ENCODE measurements at places on chromosomes 1 and 21.

DNA sequence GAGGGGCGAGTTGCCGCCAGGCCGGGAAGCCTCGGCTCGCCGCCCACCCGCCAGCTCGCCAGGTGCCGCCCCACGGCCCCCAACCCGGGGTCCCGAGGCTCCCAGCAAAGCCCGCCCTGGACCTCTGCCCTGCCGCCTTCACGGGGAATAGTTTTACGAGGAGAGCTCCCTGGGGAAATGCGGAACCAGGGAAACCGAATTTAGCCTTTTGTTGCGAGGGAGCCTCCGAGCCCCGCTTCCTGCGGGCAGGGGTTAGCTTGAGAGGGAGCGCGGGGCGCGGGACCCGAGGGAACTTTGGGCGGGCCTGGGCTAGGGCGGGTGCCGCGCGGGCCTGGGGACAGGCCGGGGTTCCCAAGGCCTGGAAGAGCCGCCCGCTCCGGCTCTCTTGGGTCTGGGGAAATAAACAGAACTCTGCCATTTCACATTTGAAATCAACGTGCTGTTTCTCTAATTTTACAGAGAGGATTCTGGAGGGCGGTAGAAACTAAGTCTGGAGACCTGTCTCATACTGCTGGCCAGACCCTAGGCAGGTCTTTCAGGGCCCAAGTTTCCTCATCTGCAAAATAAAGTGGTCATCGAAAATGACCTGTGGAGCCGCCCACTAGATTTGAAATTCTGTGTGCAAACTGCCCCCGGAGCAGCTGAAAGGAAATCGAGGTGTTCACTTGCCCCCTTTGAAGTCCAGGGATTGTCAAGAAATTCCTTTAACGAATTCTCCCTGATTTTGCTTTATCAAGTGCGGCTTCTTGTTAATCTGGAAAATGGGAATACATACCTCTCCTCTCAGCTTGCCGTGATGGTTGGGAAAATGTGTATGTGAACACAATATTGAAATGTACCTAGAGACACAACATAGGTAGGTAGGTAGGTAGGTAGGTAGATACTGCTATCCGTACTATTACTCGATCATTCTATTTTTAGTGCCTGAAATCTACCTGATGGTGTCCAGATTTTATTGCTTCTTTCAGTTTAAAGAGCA is 749 bp upstream of the GLUL start:
- DNase-seq, result no peak

DNA sequence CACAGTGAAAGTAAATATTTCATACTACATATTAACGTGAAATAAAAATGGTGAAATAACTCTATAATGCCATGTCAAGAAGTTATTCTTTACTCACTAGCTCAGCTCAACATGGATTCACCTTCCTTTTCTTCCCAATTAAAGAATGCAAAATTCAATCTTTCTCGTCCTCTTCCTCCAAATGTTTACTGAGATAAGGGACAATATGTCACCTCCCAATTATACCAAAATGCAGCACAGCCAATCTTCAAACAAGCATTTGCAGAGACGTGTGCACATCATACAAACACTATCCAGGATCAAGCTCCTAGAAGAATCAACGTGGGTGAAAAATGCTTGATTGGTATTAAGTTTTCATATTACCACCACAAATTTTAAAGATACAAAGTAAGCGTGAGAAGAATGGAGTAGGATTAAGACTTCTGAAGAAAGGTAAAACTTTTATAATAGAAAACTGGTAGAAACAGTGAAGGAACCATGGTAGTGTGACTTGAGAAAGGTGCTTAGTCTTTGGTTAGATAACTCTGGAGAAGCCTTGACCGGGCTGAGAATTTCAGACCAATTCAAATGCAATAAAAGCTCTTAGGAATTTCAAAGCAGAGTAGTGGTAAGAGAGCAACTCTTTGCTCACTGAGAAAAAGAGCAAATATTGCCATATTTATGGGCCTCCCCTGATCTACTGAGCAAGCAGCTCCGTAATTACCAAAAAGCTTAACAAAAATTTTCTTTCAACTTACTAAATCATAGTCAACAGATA is 7.2 kb downstream of the PTP4A2 start:
- DNase-seq, result no peak

GRCh38 chr1:185789501-185790193 is 55.5 kb downstream of the HMCN1 start:
- no peak for DNase-seq

- DNase-seq, result no peak
Measured at GRCh38 chr1:192747301-192747700, 61.5 kb upstream of the RGS2 start.

- DNase-seq, result no peak
Measured at GRCh38 chr1:245019910-245020486, 134.8 kb upstream of the KIF26B start.

- no peak for DNase-seq
Measured at GRCh38 chr1:221521686-221522085, 220.2 kb downstream of the DUSP10 start.

DNA sequence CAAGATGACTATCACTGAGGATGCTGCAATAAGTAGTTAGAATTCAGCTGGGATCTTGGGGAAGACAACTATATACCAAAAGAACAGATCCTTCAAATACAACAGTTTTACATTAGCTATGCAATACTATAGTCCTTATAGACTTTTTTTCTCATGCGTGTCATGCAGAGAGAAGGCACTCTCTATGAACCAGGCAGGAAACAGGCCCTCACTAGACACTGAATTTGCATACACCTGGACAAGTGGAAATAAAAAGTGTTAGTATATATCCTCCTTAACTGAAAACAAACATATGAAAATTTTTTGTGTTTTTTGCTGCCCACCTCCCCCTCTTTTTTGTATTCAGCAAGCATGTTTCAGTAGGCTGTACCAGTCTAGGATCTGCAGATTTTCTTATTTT is 29.9 kb downstream of the TMCO1 start:
- no peak for DNase-seq

DNA sequence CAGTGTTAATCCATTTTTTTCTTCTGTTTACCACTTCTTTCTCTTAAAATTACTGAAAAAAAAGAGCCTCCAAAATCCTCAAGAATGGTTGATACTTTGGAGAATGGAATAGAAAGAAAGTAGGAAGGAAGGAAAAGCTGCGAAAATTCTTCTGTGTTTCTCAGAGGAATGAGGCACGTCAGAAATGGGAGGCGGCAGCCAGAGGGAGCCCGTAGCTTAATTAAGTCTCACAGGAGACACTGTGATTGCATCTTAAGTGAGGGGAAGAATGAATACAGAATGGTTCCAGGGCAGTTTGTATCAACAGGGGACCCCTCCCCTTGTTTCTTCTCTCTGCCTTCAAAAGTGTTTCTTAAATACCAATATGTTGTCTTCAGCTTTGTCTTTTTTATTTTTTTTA is 1099.5 kb downstream of the PLA2G4A start:
- DNase-seq, result no peak

GRCh38 chr1:100266741-100267140 is 725 bp downstream of the RTCA start:
- no peak for DNase-seq

- no peak for DNase-seq
Measured at GRCh38 chr21:45041351-45041805, 33.0 kb upstream of the ADARB1 start.

DNA sequence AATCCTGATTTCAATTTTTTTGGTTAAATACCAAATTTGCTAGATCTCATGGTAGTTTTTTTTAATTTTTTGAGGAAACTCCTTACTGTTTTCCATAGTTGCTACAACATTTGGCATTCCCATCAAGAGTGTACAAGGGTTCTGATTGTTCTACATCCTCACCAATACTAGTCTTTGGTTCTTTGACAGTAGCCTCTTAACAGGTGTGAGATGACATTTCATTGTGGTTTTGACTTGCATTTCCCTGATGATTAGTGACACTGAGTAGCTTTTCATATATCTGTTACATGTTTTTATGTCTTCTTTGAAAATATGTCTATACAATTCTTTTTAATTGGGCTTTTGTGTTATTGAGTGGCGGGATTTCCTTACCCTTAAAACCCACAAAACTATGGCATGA is 20.9 kb upstream of the RGS13 start:
- no peak for DNase-seq

DNA sequence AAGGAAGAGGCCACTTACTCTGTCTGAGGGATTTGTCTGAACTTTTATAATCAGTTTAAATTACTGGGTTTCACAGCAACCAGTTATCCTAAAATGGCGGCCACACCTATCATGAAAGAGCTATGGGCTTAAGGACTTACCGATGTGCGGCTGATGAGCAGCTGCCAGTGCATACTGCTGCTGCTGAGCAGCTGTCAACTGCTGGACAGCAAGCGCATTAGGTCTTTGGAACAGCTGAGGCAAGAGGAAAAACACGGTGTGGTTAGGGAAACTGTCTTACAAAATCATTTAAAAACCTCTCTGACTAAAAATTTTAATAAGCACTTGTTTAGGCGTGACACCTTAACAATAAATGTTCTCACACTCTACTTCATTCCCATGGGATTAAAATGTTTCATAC is 72.6 kb upstream of the SDC3 start:
- DNase-seq, result no peak

- no peak for DNase-seq
Measured at GRCh38 chr1:85230305-85230977, 29.0 kb downstream of the C1orf52 start.

- no peak for DNase-seq
Measured at GRCh38 chr1:10438677-10439163, 8.5 kb downstream of the CENPS start.

GRCh38 chr1:64163431-64163830 is 40.0 kb upstream of the UBE2U start:
- no peak for DNase-seq

GRCh38 chr1:5575396-5575940 is 416.8 kb downstream of the NPHP4 start:
- DNase-seq, result no peak

- no peak for DNase-seq
Measured at GRCh38 chr1:64505232-64505943, 35.5 kb downstream of the CACHD1 start.

- DNase-seq, result no peak
Measured at GRCh38 chr1:209045331-209046057, 538.0 kb upstream of the CAMK1G start.

DNA sequence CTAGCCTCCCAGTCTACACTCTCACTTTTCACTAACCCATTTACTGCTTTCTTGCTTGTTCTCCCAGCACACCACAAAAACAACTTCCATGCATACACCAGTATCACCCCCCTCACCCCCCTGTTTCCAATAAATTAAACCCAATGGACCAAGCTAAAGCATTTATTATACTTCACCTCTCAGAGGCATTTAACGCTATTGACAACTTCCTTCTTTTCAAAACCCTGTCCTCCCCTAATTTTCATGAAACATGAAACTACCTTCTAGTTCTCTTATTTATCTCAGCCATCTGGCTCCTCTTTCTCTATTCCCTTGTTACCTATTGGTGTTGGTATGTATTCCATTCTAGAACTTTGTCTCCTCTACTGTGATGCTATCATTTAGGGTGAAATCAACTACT is 32.3 kb downstream of the PTPRC start:
- DNase-seq, result no peak

DNA sequence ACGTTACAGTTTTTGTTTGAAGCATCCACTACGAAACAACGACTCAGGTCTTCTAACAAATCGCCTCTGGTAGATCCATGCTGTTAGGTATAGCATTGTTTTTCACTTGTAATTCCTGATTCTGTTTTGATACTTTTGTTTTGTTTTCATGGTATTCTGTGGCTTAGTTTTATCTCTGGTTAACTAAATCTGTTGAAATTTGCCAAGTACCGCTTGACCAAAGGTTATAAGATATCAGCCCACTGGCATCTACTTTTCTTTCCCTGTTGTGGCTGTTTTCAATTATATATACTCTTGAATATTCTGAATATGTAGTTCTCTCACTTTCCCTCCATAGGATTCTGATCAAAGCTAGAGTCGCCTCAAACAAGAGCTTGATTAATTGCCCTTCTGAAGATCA is 274.8 kb upstream of the C1orf105 start:
- DNase-seq, result no peak

GRCh38 chr1:33502726-33503125 is 30.3 kb downstream of the ZSCAN20 start:
- no peak for DNase-seq

DNA sequence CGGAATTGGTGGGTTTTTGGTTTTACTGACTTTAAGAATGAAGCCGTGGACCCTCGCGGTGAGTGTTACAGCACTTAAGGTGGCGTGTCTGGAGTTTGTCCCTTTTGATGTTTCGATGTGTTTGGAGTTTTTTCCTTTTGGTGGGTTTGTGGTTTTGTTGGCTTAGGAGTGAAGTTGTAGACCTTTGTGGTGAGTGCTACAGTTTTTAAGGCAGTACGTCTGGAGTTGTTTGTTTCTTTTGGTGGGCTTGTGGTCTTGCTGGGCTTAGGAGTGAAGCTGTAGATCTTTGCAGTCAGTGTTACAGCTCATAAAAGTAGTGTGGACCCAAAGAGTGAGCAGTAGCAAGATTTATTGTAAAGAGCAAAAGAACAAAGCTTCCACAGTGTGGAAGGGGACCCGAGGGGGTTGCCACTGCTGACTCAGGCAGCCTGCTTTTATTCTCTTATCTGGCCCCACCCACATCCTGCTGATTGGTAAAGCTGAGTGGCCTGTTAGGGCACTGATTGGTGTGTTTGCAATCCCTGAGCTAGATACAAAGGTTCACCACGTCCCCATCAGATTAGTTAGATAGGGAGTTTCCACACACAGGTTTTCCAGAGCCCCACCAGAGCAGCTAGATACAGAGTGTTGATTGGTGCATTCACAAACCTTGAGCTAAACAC is 20.9 kb downstream of the HENMT1 start:
- no peak for DNase-seq

- no peak for DNase-seq
Measured at GRCh38 chr1:98034505-98034904, 113.7 kb upstream of the DPYD start.

DNA sequence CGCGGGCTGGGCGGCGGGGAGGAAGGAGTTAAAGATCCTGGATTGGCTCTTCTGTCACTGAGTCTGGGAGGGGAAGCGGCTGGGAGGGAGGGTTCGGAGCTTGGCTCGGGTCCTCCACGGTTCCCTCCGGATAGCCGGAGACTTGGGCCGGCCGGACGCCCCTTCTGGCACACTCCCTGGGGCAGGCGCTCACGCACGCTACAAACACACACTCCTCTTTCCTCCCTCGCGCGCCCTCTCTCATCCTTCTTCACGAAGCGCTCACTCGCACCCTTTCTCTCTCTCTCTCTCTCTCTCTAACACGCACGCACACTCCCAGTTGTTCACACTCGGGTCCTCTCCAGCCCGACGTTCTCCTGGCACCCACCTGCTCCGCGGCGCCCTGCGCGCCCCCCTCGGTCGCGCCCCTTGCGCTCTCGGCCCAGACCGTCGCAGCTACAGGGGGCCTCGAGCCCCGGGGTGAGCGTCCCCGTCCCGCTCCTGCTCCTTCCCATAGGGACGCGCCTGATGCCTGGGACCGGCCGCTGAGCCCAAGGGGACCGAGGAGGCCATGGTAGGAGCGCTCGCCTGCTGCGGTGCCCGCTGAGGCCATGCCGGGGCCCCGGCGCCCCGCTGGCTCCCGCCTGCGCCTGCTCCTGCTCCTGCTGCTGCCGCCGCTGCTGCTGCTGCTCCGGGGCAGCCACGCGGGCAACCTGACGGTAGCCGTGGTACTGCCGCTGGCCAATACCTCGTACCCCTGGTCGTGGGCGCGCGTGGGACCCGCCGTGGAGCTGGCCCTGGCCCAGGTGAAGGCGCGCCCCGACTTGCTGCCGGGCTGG is at the start of gene NPR1:
Gene NPR1 (plus strand): TSS at position 170 of the 818 bp plus-strand sequence. CDS start 421 bp downstream, at position 591.
- no peak for DNase-seq

- no peak for DNase-seq
Measured at GRCh38 chr1:145990249-145990855, 6.0 kb downstream of the TXNIP start.

- no peak for DNase-seq
Measured at GRCh38 chr1:14479865-14480264, 118.6 kb upstream of the KAZN start.

GRCh38 chr1:109630081-109630897 is 10.7 kb downstream of the AMPD2 start:
- no peak for DNase-seq

GRCh38 chr1:207826557-207827487 is 75.0 kb downstream of the CD46 start:
- DNase-seq, result no peak

Data from NCI-H1048 (cell line).